ENCODE measurements at places on chromosomes 2 and 18.

DNA sequence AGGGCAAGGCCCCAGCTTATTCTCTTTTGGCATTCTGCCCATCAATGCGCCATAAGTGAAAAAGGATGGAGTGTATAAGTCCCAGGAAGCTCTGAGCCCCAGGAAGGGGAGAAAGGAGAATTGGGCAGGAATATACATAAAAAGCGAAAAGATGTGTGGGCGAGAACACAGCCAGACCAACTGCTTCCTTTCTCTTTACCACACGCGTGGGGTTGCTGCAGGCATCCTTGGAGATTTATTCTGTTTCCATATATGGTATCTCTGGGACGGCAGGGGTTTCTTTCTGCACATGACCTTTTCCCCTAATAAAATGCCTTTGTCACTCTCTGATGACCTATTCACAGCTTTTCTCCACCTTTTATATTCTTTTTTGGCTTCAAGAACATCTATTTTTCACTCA is 440.5 kb downstream of the NBAS start:
- no peak for DNase-seq

DNA sequence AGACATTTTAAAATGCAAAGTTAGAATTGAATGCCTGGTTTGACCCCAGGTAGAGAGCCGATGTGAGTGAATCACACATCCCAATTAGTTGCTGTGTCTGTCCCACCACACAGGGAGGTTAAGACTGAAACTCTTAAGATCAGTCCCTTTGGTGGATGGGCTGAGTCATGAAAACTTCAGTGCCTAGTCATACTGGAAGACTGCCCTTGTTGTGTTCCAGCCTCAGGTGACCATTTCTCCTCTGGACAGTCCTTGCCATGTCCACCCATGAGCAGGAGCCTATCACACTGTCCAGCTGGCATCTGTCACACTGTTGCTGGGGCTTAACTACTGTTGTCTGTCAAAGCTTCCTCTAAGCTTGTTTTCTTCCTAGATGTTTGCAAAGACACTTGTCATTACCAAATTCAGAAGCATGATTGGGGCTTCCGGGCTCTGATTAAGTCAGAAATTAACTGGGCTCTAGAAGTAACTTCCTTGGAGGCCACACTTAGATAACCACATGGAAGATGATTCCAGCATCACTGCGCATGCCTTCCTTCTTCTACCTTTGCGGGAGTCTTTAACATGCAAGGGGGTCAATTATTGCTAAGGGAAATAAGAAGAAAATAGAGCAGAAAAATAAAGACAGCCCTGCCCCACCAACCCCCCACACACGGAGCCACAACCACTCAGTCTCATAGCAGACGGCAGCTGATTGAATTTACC is 21.3 kb downstream of the CYRIA start:
- no peak for DNase-seq

DNA sequence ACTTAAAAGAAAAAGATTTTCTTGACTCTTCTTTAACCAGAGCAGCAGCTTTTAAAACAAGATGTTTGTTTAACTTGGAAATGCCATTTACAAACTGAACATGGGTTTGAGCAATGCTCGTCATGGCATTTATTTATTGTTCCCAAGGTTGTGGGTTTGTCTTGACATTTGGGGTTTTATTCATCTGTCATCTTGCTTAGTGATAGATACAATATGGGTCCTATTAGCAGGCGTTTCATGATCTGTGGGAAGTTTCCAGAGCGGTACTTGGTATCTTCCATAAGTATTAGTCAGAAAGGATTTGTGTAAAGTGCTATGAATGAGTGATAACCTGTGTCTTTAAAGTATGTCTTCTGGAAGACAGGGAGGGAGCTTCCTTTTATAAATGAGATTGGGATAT is 29.9 kb upstream of the MGAT5 start:
- no peak for DNase-seq

DNA sequence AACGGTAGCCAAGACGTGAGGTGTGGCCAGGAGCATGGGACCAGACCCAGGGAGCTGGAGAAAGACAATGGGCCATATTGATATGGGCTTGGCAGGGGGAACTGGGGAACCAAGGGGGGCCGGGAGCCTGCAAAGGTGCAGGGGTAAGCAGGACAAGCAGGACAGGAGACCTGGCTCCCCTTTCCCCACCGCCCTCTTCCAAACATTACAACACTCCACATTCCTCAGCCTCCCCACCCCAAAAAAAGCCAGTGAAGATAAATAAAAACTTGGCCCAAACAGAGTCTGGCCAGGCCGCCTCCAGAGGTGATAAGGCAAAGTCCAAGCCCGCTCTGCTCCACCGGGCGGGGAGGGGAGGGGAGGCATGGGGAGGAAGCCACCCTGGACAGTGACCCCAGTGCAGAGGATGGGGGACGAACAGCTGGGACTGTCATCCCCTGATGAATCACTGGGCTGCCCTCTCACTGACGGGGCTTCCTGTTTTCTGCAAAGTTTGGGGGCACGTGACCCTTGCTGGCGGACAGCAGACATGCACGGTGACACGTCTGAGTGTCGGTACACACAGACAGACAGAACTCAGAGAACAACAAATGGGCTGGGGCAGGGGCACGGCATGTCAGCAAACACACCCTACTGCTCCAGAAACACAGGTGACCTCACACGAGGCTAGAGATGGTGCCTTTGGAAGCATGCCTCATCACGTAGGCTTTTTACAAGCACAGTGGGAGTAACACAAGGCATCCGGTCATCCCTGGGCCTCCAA is 100.2 kb downstream of the TNS1 start:
- peak; percentile 88 for DNase-seq

DNA sequence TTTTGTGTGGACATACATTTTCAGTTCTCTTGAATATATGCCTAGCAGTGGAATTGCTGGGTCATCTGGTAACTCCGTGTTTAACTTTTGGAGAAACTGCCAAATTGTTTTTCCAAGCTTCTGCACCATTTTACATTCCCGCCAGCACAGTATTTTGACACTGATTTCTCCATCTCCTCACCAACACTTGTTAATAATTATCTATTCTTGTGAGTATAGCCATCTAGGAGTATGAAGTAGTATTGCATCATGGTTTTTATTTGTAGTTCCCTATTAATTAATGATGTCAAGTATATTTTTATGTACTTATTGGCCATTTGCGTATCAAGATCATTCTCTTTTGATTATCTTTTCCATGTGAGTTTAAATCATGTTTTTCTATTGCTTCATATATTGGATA is 17.9 kb upstream of the AOX1 start:
- no peak for DNase-seq

Data from left ventricle myocardium inferior (tissue), 1 donor.